Dermis lymphatic vessel endothelial cell (primary cell): ENCODE measurements at places on chromosomes 12 and 14. TPM values are rescaled to one million over a fixed set of nuclear protein-coding genes. Genes with fewer than 3 reads are reported as not detected.

Gene ZC2HC1C
- total RNA-seq = 0.17 and 0.33 TPM in 2 replicates

Gene GPHB5
- not detected in 2 replicates for total RNA-seq

Gene CRIP1
- total RNA-seq = 0.54 and 0.86 TPM in 2 replicates

Gene ADAM21
- total RNA-seq = under 0.01 and 0.17 TPM in 2 replicates

Gene IAPP
- not detected in 2 replicates for total RNA-seq

Gene RNF41
- total RNA-seq = 69.8 and 77.7 TPM in 2 replicates
